NCI-H1417 (cell line): ENCODE measurements at places on chromosomes 11 and 22.

DNA sequence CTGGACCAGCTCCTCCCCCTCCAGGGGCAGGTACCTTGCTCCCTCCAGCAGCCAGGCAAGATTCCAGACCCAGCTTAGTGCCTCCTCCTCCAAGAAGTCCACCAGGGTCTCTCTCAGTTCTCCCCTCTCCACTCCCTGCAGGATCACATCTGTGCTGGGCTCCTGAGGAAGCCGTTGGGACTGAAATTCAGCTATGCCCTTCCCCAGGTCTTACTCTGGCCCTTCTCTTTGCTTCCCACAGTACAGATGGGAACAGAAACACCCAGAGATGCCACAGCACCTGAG is 14.6 kb downstream of the WNT7B start:
- DNase-seq, result no peak

GRCh38 chr11:16572945-16573344 is 165.5 kb upstream of the C11orf58 start:
- DNase-seq, result no peak

DNA sequence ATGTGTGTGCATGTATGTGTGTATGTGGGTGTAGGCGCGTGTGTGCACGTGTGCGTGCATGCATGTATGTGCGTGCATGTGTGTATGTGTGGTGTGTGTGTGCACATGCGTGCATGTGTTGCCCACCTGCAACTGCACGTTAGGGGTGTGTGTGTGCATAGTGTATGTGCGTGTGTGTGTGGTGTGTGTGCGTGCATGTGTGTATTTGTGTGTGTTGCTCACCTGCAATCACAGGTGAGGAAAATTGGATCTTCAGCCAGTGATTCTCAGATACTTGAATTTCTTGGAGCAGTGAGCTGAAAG is 54.3 kb downstream of the ST14 start:
- DNase-seq, result no peak

GRCh38 chr22:49897015-49897684 is 21.1 kb downstream of the ALG12 start:
- DNase-seq, result no peak

- peak; percentile 72 for DNase-seq
Observed at GRCh38 chr11:12199231-12199948, 89.0 kb downstream of the MICAL2 start.
